GM06990 (cell line): ENCODE measurements at places on chromosomes 5 and 9.

DNA sequence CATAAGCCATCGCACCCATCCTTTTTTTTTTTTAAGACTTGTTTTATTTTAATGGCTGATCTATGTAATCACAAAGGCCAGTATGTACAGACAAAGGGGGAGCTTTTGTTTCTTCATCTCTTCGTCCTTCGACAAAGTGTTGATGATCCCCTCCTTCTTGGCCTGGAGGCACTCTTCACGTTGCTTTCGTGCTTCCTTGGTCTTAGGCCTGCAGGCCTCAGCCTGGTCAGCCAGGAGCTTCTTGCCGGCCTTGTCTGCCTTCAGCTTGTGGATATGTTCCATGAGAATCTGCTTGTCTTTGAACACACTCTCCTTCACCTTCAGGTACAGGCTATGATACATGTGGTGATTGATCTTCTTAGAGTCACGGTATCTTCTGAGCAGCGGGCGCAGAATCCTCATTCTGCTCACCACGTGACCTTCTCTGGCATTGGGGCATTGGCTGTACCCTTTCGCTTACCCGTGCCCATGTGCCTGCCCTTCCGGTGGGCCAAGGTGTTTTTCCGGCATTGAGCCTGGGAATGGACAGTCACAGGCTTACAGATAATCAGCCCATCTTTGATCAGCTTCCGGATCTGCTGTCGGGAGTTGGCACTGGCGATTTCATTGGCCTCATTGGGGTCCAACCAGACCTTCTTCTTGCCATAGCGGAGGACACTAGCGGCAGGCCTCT, 36.0 kb downstream of the TLX3 start:
- DNase-seq = no peak

DNA sequence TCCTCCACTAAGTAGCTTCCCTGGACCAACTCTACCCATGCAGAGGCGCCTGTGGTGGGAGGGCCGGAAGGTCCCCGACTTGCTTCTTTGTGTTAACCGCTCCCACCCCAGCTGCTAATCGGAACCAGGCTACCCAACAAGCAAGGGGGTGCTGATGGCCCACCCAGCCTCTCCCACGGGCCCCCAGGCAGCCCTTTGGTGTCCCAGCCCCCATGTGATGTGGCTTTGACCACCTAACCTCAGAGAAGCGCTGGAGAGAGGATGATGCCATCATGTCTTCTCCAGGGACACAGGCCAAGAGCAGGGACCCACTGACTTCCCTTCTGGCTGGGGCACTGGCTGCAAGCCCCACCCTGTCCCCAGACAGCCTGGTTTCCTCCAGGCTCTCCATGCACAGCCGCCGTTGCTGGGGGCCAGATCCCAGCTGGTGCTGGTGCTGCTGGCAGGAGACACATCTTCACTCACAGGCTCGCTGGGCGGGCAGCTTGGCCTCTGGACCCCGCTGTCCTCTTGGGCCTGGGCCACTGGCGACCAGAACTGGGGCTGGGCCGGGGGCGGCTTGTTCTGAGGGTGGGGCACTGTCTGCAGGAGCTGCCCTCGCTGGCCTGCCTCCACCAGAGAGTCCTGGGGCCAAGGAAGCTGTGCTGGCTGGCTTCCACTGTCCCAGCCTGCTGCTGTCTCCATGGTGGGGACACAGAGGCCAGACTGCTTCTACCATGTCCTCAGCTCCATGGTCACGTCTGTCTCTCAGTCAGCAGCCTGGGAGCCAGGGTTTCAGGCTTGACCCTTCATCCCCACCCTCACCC, 27.8 kb downstream of the LAMC3 start:
- no peak for DNase-seq

DNA sequence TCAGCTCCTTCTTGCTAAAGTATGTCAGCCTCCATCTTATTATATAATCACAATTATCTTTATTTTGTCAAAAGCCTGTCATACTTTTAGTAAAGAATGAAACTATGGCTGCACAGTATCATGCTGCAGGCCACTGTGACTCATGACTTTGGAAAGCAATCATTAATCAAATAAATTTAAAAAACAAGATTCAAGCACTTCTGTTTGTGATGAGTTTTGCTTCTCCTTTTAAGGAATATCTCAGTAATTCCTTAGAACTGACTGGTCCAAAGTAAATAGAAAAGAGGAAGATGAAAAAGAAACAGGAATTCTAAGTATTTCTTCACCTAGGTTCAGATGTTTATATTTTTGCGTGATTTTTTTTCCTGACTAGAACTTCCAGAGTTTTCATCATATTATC, 83.1 kb downstream of the EDIL3 start:
- no peak for DNase-seq

DNA sequence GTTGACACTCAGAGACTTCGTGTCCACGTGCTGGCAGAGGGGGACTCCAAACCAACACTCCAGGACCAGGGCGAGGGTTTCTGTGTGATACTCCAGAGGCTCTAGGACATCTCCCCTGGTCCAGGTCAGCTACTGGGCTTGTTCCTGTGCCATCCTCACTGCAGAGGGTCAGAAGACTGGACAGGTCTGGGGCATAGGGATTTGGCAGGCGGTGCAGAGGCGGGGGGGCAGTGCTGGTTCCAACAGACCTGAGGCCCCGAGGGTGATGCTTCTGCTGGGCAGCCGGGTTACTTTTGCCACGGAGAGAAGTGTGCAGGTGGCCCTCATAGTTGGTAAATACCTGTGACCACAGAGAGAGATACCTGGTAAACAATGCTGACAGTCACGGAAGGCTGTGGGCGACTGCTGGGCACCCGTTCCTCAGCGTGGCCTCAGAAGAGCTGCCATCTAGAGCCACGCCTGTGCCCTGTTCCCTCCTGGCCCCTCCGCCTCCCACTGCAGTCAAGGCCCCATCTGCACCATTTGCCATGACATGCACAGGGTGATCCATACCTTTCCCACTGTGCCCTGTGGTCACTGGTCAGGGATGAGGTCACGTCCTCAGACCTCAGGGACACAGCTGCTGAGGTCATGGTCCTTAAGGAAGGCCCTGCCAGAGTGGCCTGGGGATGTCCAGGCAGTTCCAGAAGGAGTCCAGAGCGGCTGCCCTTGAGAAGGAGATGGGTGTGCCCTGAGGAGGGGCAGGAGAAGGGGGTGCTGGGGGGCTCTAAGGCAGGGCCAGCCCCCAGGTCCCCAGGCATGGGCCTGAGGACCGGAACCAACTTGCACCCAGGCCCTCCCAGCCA, 30.0 kb downstream of the TRIP13 start:
- no peak for DNase-seq

DNA sequence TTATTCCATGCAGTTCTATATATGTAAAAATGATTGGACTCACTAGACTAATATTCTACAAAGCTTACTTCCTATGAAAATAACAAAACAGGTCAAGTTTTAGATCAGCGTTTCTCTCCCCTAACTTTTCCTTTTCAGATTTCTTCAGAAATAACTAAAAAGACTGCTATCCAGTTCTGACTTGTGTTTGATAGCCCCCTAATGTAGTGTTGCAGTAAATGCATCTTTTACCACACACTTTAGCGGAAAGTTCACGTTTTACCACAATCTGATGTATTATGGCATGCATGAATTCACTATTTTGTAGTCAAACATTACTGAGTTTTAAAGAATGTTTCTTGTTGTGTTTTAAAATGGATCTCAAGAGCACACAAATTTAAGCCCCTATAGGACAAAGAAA, 292.7 kb downstream of the RAB3C start:
- DNase-seq = no peak

DNA sequence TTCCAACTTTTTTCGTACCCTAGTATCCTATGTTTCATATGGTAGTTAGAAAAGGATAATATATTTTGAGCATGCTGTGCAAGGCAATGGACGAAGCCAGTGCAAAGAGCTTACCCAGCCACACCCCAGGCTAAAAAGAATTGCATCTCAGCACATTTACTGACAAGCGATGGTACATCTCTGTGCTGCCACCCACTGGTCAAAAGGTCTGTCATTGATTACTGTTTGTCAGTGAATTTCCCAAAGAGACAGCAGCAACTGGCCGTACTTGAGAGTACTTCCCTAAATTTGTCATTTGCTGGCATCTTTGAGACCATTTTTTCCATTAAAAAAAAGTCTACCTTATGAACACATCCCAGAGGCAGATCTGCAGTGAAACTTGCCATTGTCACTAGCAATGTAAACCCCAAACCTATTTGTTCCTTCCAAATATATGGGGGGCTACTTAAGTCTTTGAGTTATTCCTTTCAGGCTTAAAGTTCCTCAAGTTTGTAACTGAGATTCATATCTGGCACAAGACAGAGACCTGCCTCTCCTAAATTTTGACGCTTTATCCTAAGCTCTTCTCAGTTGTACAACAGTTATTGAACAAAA, 184.3 kb downstream of the CTNND2 start:
- no peak for DNase-seq

- DNase-seq = no peak
Observed at GRCh38 chr5:5558638-5559527, 136.4 kb downstream of the ICE1 start.

DNA sequence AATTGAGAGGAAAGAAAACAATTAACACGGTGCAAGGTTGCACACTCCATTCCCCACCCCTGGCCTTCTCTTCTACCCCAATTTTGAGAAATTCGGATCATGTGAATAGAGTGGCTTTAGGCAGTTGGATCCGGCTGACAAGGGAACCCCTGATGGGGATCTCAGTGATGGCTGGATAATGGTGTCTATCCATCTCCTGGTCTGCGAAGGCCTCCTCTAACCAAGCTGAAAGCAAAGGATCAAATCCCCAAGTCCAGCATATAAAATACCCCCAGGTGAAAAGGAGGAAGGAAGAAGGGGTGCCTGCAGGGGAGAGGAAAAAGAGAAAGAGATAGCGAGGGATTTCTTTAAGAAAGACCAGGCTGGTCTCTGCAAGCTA, 16.0 kb downstream of the NR2F1 start:
- no peak for DNase-seq
